ENCODE measurements at places on chromosomes 3 and 15.

DNA sequence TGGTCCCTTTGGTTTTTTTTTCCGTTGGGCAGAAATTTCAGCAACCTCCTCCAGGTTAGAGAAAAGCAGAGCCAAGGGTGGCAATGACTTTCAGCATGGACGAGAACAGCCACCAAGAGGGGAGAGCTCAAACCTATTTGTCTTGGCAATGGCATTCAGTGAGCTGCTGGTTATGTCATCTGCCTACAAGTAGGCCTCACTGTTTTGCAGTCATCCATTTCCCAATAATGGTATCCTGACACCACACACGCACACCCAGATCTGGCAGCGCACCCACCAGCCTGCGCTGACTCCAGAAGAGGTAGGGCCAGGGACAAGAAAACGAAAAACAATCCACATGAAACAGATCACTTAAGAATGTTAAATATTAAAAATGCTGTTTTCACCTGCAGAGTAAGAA lies 92.3 kb downstream of the MAGI1 start:
- no peak for DNase-seq

DNA sequence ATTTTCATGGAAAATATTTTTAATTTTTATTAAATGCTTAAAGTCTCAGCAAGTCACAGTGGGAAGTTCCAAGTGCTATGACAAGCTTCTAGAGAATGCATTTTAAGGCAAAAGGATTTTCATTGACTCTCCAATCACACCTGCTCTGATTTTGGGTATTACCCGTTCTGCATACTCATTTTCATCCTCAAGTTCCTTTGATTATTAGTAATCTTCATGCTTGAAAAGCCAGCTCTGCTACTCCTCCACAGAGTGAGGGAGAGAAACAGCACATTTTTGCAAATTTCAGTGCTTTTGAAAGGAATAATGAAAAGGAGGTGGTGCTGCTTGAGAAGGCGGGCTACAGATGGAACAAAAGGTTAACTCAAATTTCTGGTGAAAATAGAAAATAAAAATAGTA lies 450.7 kb downstream of the NSUN3 start:
- no peak for DNase-seq

- DNase-seq = no peak
Observed at GRCh38 chr15:62413786-62414185, 248.7 kb upstream of the C2CD4B start.

GRCh38 chr15:52093167-52093538 lies 19.4 kb downstream of the BCL2L10 start:
- DNase-seq = no peak

DNA sequence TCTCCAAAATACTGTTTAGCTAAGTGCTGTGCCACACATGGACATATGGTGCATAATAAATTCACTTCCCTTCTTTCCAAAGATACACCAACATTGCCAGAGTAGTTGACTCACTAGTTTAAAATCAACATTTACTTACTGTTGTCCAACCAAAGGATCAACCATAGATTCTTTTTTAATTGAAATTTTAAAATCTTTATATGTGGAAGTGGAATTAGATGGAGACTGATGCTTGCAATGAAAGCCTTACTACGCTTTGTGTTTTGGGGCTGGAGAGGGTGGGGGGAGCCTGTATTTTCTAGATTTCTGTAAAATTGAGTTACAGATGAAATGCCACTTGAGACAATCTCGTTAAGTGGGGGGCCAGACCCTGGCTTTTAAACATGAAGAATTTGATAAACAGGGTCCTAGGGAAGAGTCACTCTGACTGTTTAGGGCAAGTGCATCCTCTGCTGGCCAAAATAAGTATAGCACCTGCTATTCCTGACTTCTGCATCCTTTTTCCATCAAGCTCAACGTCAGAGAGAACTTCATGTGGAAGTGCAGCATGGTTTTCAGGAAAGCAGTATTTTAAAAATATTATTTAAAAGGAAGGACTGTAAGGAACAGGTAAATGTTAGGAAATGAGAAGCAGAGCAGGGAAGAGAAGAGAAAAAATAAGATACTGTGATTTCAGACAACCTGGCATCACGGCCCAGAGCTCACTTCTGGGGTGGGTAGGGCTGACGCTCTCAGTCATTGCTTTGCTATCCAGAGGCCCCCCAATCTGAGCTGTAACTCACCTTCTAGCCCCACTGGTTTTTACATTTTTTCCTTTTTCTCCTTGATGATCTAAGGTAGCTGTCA lies 76.7 kb downstream of the BOC start:
- DNase-seq = no peak

All from stimulated activated CD4-positive, alpha-beta T cell treated with anti-CD3 and anti-CD28 coated beads, TNF-alpha, amount 100 ng/mL, for 4 hours (primary cell).